ENCODE measurements at places on chromosomes 5 and 9.

DNA sequence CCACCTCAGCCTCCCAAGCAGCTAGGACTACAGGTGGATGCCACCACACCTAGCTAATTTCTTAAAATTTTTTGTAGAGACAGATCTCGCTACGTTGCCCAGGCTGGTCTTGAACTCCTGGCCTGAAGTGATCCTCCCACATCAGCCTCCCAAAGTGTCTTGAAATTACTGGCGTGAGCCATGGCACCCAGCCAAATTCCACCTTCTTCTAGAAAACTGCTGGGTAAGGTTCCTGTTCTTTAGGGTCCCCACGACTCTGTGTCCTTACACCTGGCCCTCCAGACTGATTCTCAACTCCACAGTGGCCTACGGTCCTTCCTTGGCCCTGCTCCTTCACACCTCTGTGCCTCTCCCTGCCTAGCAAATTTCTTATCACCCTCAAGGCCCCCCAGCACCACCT lies 1.9 kb downstream of the MAPK9 start:
- DNase-seq: no peak

DNA sequence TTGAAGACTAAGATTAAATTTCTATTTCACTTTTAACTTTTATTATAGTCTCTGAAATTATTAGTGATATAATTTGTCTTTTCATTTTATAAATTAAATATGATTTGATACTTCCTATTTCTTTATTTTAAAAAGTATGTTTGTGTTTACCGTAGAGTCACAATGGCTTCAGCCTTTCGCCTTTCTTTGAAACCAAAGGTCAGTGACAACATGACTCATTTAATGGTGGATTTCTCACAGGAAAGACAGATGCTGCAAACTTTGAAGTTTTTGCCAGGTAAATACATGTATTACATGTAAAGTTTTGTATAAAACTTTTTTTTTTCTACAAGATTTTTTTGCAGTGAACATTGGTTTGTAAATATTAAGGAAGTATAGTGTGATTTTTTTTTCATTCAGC lies 36.4 kb downstream of the FSD1L start:
- DNase-seq: no peak

DNA sequence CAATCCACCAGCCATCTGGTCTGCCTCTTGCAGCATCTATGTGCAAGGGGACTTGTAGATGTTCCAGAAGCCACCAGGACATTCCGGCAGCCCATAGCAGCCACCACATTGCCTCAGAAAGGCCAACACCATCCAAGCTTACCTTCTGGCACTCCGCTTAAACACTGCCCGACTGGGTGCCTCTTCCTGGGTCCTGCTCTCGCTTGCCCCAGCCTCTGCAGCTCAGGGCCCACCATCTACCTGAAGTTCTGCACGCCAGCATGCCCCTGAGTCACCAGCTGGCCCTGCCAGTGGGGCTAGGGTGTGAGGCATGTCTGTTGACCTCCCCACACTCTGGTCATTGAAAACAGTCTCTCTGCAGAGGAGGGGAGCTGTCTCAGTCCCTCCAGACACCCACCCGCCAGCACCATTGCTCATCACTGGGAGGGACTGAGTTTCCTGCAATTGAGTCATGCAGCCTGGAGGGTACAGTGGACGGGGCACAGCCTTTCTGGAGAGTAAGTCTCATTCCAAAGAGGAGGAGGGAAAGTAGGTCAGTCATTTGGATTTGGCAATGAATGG lies 16.9 kb upstream of the COL5A1 start:
- no peak for DNase-seq

- DNase-seq: no peak
These were observed 6.9 kb downstream of the KIAA1958 start for GRCh38 chr9:112493393-112494137.

DNA sequence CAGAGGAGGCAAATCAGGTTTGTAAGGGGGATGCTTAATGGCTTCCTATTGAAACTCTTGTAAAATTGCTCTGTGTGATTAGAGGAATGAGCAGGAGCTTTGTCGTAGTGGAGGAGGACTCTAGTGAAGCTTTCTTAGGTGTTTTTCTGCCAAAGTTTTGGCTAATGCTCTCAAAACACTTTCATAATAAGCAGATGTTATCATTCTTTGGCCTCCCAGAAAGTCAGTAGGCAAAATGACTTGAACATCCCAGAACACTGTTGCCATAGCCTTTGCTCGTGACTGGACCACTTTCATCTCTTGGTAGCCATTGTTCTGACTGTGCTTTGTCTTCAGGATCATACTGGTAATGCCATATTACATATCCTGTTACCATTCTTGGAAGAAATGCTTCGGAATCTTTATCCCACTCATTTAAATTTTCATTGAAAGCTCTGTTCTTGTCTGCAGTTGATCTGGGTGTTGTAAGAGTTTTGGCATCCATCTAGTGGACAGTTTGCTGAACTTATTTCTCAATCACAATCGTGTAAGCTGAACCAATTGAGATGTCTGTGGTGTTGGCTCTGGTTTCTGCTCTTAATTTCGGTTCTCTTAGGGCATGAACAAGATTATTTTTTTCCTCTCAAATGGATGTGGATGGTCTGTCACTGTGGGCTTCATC lies 187.6 kb downstream of the COMMD10 start:
- DNase-seq: no peak

DNA sequence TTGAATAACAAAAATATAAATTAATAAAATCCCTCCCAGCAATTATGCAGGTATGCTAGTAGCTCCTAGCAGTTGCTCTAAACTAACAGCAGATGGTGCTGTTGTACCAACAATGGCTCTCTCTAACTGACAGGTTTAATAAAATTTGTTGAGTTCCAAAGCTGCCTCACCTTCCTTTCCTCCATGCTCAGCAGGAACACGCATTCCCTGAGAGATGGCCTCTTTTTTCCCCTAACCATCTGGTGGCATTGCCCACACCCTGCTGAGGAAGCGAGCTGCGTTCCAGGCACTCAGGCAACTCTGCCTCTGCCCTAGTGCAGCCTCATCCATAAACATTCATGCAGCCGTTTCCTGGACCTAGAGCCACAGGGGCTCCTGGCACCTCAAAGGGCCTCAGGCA lies 106.2 kb downstream of the KLHL3 start:
- DNase-seq: no peak

DNA sequence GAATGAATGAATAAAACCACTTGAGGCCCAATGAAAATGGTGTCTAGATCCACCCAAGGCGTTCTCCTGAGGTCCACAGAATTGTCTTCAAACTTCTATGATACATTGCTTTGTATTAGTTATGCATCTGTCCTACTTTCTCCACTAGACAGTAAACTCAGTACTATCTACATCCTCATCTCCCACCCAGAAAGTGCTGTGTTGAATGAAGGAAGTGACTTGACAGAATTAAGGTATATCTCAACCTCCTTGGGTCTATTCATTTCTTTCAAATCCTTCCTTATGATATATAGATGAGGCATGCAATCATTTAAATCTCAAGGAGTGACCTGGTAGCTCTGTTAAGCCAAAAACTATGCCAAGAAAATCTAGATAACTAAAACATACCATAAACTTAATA lies 15.7 kb upstream of the PDCL start:
- no peak for DNase-seq
